ENCODE measurements at places on chromosomes 12 and 14.

DNA sequence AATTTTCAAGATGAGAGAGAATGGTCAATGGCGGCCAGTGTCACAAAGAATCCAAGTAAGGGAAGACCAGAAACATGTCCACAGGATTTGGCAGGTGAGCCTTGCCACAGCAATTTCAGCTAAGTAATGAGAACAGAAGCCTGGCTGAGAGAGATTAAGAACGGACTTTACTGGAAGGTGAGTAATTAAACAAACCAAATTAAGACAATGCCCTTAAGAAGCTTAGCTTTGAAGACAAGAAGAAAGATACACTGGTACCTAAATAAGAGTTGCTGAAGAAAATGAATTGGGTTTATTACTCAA lies 145.4 kb upstream of the PLEKHG7 start:
- DNase-seq, result no peak

DNA sequence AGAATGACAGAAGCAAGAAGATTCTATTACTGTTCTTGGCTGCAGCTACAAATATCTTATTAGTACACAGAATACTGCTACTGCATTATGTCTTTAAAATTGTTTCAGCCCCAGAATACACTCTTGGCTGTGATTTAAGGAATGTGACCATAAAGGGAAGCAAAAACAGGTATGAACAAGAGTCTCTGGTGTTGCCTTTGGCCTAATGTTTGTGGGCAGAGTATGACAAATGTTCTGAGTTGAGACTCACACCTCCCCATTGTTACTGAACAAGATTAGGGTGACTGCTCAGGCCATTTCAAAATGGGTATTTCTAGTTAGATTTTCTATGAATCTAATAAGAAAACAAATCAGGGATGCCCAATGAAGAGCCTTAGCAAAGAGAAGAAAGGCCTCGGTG lies 28.5 kb downstream of the TTC6 start:
- no peak for DNase-seq

DNA sequence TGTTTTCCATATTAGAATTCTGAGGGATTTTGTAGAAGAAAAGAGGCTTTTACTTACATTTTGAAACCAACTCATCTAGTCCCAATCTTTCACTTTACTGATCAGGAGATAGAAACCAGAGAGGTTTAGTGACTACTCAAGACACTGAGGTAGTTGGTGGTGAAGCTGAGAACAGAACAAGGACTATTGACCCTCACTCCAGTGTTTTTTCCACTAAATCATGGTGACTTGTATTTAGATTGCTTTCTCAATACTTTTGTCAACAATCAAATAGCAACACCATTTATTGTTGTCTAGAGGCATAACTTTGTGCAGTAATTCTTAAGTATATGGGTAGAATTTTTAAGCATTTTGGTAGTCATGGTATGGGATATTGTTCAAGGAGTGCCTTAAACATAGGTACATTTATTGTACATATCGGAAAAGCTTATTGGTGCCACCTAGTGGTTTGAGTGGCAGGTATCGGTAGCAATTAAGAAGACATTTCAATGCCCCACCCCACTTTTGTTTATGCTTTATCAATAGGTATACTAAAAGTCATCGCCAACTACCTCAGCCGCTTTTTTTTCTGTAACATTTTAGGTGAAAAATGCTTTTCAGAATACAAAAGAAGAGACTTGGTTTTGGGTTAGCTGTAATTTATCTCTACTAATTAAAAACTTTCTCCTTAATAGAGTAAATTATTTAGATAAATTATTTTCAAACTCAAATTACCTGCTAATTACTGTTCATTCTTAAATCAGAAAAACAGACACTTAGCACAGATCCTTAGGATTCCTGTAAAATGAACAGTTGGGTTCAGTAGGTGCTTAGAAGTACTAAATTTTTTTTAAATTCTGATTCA lies 47.3 kb upstream of the PAWR start:
- DNase-seq, result no peak

DNA sequence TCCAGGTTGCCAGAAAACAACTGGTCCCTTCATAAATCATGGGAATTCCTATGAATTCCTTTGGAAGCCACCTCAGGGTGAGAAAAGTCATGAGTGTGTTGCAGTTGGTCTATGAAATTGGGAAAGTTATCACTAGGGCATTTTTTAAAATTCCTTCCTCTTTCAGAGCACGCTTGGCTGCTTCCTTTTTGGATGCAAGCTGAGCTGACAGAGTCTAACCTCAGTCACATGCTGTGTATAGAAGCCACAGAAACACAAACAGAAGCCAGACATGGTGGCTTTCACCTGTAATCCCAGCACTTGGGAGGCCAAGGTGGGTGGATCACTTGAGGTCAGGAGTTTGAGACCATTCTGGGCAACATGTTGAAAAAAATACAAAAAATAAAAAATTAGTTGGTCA lies 21.7 kb upstream of the HELB start:
- DNase-seq, result no peak

GRCh38 chr12:4261655-4262054 lies 11.9 kb upstream of the CCND2 start:
- DNase-seq, result no peak

GRCh38 chr12:90770861-90771260 lies 184.1 kb downstream of the CCER1 start:
- DNase-seq, result no peak

GRCh38 chr14:85856430-85856829 lies 326.5 kb downstream of the FLRT2 start:
- no peak for DNase-seq

GRCh38 chr14:68386950-68387779 lies 405.7 kb downstream of the ZFP36L1 start:
- no peak for DNase-seq

- DNase-seq, result no peak
These were observed 43.9 kb downstream of the SSPN start for GRCh38 chr12:26239122-26239851.

GRCh38 chr12:124601706-124602105 lies 34.3 kb upstream of the NCOR2 start:
- DNase-seq, result no peak

GRCh38 chr14:105337966-105338741 lies 23.6 kb downstream of the PACS2 start:
- DNase-seq, result no peak

- DNase-seq, result no peak
These were observed 602.9 kb upstream of the ATP2B1 start for GRCh38 chr12:90311561-90311960.

DNA sequence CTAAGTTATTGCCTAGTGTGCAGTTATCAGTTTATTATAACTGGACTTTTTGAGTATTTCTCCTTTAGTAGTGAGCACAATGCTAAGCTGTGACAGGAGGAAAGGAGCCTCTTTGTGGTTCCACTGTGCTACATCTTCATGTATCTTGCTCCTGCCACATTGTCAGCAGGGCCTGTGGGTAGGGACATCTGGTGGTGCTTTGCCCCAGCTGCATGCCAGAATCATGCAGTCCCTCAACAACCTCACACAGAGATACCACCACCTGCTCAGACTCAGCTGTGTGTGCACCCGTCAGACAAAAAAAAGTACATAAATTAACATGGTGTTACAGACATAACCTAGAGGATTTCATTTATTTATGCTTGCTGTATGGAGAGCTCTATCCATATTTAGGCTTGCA lies 51.1 kb downstream of the MIS18BP1 start:
- no peak for DNase-seq

DNA sequence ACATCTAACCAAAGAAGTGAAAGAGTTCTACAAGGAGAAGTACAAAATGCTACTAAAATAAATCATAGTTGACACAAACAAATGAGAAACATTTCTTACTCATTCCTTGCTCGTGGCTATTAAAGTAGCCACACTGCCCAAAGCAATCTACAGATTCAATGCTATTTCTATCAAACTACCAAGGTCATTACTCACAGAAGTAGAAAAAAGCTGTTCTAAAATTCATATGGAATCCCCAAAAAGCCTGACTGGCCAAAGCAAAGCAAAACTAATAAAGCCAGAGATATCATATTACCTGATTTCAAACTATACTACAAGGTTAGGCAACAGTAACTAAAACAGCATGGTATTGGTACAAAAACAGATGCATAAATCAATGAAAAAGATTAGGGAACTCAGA lies 305.6 kb downstream of the RPAP3 start:
- no peak for DNase-seq

- DNase-seq, result no peak
These were observed 13.2 kb upstream of the SLC8A3 start for GRCh38 chr14:70201994-70202393.

GRCh38 chr12:108530161-108530560 lies 15.1 kb downstream of the FICD start:
- DNase-seq, result no peak

DNA sequence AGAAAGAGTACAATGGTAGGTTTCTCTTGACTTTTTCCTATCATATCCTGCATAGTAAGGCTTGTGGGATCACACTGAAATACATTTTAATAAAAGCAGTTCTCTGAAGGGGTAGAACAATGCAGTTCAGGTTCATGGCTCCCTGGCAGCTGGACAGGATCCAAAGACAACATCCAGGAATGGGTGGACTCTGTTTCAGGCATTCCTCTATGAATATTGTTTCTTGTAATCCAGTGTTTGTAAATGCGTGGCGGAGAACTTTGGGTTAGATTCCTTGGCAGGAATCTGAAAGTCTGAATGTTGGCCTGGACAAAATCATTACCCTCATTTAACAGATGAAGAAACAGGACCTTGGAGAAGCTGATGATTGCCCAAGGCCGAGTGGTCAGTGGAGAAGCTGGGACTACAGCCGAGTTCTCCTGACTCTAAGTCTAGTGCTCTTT lies 43.5 kb downstream of the SYNE2 start:
- no peak for DNase-seq

DNA sequence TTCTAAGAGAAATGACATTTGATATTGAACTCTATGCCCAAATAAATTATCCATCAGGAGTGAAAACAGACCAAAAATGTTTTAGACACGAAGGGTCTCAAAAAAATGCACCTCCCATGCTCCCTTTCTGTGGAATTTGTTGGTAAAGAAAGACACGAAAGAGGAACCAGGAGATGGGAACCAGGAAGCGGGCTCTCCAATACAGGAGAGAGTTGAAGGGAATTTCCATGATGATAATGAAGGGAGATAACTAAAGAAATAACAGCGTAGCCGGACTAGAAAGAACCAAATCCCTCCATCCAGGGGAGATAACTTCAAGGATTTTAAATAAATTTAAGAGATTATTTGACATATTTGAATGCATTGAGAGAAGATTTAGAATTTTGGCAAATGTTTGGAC lies 183.0 kb downstream of the DUSP6 start:
- no peak for DNase-seq

GRCh38 chr14:79841433-79841832 lies 369.9 kb downstream of the DIO2 start:
- DNase-seq, result no peak

GRCh38 chr12:46958053-46958452 lies 121.4 kb upstream of the PCED1B start:
- DNase-seq, result no peak

DNA sequence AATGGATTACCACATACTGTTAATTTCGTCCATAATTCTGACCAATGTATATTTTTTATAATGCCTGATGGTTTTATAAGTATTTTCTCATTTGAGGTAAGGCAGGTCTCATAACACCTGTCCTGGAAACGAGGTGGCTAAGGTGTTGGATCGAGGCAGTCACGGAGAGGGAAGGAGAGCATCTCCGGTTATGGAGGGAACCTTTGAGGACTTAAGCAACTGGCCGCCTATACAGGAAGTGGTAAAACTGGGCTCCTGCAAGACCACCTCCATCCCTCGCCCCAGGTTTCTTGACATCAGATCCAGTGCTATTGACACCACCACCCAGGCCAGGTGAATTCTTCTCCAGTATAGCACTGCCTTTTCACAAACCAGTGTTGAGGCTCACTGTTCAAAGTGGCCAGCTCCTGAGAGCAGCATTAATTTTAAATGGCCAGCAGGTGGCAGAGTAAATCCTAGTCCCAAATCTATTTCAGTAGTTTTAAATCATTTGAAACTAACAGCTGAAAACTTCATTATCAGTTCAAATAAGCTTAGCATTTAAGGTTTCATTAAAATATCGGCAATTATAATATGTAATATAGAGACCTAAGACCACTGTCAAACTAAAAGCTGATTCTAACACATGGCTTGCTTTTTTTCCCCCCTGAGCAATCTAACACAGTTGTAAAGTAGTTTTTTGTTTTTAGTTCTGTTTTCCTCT lies 100.8 kb downstream of the PPM1A start:
- DNase-seq, result no peak

DNA sequence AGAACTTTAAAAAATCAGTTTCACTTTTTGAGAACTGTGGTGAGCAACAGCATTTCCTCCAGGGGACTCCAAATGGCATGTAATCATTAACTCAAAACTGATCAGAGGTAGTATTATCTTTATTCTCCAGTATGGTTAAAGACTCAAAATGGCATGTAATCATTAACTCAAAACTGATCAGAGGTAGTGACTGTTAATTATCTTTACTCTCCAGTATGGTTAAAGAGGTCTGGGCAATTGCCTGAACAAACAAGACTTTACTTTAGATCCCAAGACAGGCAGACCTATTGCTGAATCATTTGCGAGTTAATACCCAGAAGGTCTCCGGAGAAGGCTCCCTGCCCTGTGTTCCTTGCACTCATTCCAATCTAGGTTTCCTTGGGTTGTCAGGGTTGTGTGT lies 6.6 kb upstream of the ACADS start:
- DNase-seq, result no peak

DNA sequence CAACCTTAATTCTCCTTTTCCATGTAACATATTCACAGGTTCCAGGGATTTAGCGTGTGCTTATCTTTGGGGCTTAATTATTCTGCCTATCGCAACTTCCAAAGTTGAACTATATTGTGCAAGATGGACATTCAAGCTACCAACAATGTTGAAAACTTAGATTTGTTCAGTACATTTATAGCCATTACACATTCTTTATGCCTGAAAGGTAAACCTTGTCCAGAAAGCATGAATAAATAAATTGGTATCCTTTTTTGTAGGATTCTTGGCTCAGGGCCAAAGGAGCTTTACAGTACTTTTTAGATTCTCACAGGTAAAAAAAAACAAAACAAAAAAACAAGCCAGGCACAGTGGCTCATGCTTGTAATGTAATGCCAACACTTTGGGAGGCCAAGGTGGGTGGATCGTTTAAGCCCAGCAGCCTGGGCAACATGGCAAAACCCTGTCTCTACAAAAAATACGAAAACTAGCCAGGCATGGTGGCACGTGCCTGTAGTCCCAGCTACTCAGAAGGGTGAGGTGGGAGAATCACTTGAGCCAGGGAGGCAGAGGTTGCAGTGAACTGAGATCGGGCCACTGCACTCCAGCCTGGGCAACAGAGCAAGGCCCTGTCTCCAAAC lies 3.3 kb downstream of the C12orf56 start:
- DNase-seq, result no peak

DNA sequence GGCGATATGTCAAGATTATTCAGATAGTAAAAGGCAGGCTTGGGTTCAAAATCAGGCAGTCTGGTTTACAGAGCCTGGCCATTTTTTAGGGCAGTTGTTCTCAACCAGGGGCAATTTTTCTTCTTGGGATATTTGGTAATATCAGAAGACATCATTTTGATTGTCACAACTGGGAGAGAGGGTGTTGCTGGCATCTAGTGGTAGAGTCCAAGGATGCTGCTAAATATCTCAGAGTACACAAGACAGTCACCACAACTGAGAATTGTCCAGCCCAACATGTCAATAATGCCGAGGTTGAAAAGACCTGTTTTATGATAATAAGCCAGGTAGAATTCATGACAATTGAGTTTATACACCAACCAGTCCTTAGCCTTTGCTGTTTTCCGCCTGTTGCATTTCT lies 733.9 kb downstream of the NRXN3 start:
- DNase-seq, result no peak
